Sciatic nerve (tissue), 2 donors: ENCODE measurements at places on chromosomes 11 and 22.

DNA sequence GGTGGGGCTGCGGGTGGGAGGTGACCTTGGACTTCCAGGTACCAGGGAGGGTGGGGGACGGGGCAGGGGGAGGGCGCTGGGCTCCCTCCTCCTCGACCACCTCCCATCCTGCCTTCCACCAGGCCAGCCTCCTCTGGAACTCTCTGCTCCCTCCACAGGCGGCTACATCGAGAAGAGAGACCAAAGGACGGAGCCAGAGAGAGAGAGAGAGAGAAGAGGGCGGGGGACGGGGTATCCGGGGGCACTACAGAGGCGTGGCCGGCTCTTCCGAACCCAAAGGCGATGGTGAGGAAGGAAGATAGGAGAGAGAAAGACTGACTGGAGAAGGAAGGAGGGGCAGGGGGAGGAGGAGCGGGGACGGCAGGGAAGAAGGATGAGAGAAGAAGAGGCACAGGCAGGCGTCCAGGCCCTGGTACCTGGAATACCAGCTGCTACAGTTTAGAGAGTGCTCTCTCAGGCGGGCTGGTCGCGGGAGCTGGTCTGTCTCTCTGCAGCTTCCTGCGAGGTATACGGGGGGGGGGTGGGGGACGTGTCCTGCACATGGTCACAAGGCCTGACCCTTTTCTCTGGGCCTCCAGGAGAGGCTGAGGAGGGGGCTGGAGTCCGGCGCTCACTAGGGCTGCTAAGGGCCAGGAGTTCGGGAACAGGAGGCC is 38.0 kb downstream of the IGSF9B start:
- DNase-seq, result no peak

- no peak for DNase-seq
Measured at GRCh38 chr11:92061456-92062062, 163.1 kb upstream of the FAT3 start.

DNA sequence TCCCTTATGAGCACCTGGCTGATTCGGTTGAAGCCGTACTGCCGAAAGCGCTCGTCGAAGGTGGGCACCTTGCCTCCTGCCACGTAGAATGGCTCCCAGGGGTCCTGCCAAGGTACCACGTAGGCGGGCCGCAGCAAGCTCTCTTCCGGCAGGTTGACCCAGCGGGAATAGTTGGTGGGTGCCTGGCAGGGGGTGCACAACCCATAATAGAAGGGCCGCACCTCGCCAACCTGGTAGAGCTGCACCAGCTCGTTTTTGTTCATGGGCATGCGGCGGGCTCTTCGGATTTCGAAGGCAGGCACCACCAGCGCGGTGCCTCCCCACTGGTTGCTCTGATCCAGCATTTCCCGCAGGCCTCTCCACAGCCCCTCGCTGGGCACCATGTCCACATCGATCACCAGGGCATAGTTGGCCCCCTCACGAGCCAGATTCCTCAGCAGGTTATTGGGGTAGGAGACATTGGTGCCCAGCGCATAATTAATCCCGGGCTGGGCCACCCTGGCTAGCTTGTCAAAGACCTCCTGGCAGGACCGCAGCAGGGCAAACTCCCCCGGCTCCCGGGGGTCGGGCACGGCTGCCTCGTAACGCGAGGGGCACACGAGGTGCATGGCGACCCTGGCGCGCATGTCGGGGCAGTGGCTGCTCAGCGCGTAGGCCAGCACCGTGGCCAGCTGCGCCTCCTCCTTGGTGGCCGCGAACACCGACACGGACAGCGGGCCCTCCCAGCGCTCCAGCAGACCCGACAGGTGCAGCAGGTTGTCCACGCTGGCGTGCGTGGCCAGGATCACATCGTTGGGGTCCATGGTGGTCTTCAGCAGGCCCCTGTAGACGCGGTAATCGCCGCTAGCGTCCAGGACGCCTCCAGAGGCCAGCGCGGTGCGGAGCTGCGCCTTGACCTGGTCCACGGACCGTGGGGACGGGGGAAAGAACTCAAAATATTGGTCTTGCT is 679 bp downstream of the B4GAT1 start:
- no peak for DNase-seq

DNA sequence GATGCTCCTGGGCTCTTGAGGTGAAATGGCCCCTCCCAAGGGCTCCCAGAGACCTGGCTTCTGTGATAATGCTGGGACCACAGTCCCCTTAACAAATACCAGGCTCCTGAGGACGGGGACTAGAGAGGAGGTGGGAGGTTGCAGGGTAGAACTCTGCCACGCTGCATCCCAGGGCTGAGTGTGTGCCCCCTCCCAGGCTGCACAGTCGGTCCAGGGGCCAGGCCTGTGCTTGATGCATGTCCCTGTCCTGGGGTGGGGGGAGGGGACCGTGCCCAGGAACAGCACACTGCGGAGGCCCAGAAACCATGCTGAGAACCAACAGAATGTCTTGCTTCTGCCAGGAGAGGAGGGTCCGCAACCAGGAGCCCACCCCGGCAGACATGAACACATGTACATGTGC is 9.3 kb downstream of the CSF2RB start:
- no peak for DNase-seq

- DNase-seq, result no peak
Measured at GRCh38 chr11:99638073-99638553, 617.4 kb downstream of the CNTN5 start.

DNA sequence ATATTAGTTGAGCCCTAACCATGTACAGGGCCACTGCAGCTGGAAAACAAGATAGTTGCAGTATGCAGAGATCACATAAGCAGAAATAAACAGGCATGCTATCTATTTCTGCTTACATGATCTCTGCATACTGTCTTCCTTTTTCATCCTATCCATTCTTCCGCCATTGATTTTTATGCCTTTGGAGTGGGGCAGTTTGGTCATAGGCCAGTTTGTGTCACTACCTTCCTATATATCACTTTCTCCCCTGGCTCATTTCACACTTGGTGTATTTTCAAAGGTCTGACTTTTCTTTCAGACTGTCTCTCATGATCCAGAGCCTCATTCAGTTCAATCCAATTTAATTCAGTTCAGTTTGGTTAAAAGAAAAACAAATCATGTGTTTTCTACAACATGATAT is 829.6 kb downstream of the KCNA4 start:
- no peak for DNase-seq

- DNase-seq, result no peak
Measured at GRCh38 chr11:22869325-22869724, 9.1 kb upstream of the CCDC179 start.

DNA sequence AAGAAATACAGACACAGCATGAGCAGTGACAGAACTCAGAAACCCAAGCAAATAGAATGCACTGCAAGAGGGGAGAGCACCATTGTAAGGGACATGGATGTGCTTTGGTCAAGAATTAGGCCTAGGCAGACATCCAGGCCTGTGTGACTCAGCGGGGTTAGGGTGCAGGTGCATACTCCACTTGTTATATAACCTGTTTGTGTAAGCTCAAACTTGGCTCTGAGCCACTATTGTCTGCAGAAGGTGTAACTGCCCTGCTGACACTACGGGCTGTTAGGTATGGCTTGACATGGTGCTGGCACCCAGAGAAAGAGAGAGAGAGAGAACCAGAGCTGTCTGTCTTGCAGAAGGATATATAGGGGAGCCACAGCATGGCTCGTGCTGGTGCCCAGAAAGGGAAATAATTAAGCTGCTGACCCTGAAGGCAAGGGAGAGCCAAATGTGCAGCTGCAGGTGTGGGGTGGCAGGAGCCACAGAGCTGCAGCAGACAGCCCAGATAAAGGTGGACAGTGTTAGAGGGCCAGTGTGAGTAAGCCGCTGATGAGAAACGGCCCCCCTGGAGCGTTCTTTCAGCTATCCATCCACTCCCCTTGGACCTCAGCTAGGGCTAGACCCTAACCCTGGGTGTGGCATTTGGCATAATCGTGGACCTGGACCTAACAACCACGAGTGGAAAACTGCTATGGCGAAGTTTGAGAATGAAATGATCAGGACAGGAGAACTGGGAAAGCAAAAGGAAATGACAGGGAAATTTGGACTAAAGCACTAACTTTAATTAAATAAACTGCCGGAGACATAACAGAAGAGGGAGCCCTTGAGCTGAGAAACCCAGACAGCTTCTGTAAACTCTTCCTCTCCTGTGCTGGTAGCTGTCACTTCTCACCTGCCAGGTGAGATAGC is 253.0 kb upstream of the CCDC179 start:
- DNase-seq, result no peak

DNA sequence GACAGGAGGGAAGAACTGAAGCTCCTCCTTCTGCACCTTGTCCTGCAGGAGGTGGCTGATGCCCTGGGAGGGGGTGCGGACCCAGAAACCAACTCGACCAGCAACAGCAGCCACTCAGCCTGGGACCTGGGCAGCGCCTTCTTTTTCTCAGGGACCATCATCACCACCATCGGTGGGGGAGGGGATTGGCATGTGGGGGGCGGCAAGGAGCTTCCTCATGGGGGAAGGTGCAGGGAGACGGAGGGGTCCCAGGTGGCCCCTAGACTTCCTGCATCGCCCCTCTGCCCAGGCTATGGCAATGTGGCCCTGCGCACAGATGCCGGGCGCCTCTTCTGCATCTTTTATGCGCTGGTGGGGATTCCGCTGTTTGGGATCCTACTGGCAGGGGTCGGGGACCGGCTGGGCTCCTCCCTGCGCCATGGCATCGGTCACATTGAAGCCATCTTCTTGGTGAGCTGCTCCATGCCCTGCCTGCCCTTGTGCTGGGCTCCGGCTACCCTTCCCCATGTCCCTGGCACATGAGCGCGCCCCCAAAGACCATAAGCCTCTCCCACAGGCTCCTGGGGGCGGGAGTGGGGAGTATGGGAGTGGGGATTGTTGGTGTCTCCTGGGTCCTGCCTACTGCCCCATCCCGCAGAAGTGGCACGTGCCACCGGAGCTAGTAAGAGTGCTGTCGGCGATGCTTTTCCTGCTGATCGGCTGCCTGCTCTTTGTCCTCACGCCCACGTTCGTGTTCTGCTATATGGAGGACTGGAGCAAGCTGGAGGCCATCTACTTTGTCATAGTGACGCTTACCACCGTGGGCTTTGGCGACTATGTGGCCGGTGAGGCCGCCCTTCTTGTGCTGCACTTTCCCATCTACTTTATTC is 3.1 kb upstream of the CATSPERZ start:
- no peak for DNase-seq

DNA sequence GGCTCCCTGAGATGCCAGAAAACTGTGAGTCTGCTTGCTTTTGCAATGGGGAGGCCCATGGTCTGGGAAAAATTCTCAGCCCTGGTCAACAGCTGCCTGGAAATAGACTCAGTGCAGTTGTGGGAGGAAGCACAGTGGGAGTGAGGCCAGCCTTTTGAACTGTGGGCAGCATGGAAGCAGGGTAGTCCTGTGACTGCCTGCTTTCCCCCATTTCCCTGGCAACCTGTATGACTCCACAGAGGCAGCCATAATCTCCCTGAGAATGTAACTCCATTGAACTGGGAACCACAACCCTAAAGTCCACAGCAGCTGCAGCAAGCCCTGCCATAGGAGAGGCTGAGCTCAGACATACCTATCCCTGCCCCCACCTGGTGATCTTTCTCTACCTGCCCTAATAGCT is 494.6 kb upstream of the FAT3 start:
- DNase-seq, result no peak

DNA sequence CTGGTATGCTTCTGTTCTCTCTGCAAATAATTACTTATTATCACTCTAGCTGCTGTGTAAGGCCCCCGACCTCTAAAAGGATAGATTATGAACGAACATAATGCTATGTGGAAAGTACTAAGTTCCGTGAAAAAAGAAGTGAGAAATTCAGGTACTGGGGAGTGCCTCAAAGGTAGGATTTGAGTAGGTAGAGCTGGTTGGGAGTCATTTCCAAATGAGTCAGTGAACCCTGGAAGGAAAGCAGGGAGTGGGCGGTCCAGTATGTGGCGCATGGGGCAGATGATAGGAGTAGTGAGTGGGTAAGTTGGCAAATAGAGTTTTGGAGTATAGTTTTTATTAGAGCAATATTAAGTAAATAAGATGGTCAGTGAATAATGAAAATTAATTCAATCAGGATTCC is 2.4 kb downstream of the ZC3H12C start:
- no peak for DNase-seq

DNA sequence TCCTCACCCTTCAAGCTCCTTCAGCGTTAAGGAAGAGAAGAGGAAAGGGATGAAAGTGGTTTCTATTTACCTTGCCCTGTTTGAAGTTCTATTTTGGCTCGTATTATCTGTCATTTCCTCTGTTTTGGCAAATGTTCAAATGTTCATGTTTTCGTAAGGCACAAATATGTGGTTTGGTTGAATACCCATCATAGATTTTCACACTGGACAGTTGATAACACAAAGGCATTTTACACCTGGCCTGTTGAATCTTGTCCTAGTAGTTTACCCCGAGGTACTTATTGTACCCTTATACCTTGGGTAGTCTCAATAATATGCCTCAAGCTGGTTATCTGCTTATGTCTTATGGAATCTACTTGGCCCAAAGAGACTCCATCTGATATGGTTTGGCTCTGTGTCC is 706.9 kb downstream of the METTL15 start:
- DNase-seq, result no peak

DNA sequence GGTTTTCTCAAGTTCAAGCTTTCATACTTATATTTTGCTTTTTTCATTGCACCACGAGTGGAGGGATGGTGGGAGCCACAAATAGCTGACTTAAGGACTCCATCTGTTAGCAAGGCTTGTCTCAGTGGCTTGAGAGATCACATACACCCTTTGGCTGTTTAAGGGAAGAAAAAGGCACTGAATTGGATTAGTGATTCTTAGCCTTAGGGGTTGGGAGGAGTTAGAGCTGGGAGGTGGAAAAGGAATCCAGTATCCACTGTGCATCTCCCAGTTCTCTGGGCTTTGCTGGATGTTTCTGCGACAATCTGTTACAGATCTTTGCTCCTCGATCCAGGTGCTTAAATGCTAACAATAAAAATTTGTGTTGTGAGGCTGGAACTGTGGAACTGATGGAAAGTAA is 593.6 kb downstream of the CNTN5 start:
- DNase-seq, result no peak
